ENCODE measurements at places on chromosomes 1 and 21.
A peak's percentile ranks its signal among the peaks of the same experiment; 100 is the strongest.

- DNase-seq, result no peak
Measured at GRCh38 chr1:171595324-171595723, 26.7 kb upstream of the MYOCOS start.

GRCh38 chr1:147586414-147586813 lies 45.1 kb downstream of the BCL9 start:
- DNase-seq, result no peak

- no peak for DNase-seq
Measured at GRCh38 chr1:223707256-223708000, 4.9 kb upstream of the CAPN2 start.

- no peak for DNase-seq
Measured at GRCh38 chr1:1613509-1614082, 1.7 kb upstream of the MIB2 start.

- DNase-seq, result no peak
Measured at GRCh38 chr21:34582506-34583150, 32.3 kb downstream of the RCAN1 start.

DNA sequence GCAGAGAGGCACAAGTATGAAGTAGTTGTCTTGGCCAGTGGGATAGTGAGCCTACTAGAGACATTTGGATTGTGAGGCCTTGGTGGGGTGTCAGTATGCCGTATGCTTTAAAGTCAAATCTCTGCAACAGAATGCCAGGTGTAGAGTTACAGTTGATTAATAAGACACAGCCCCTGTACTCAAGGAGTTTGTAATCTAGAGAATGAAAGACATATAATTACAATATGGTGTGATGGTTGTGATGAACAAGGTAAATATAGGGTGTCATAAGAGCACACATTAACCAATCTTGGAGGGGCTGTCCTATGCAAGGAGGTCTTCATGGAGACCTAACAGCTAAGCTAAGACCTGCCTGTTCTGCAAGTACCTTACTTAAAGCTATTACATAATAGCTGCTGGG lies 113.1 kb downstream of the ATF6 start:
- no peak for DNase-seq

DNA sequence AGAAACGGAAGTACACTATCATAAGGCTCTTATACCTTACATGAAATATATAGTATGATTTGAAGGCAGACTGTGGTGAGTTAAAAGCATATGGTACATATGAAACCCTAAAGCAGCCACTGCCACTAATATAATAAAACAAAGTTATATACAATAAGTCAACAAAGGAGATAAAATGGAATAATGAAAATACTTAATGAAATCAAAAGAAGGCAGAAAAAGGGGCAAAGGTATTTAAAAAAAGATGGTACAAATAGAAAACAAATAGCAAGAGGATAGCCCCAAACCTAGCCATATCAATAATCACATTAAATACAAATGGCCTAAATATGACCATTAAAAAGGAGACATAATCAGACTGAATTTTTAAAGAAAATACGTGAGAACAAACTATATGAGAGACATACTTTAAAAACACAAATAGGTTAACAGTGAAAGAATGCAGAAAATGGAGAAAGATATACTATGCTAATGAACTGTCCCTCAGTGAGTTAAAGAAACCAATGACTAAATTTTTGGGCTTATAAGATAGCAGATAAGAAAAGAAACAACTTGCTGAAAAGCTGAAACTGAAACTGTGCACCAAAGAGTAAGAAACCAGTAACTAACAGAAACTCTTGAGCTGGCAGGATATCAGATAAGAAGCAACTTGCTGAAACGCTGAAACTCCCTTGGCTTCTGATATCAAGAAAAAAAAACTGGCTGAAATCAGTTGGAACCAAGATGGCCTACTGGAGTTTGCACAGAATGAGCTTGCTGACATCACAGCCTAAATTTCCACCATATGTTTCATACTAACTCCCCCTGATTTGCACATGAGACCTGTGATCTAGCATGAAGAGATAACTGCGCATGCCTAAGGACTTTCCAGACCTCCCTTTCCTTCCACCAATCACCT lies 44.3 kb upstream of the IL10 start:
- DNase-seq, result peak; percentile 73

DNA sequence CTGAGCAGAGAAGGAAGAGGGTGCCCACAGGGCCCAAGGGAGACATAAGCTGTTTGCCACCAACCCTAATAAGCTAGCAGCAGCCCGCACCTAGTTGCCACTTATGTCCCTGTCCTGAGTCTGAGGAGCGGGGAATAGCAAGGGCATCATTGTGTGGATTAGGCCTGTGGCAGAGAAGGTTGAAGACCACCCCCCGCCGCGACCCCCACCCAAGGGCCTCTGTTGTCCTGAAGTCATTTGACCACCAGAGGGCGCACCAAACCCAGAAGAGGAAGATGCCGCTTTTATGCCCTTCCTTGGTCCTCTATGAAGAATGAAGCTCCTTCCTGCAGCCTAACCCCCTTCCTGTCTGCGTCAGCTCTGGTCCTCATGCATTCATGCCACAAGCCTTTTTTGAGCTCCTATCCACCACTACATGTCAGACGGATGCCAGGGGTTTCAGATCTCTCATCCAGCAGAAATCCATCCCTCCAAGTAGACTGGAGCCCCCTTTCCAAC lies 16.6 kb downstream of the RHBG start:
- DNase-seq, result no peak

- DNase-seq, result no peak
Measured at GRCh38 chr1:28190337-28190979, 14.0 kb upstream of the PTAFR start.

DNA sequence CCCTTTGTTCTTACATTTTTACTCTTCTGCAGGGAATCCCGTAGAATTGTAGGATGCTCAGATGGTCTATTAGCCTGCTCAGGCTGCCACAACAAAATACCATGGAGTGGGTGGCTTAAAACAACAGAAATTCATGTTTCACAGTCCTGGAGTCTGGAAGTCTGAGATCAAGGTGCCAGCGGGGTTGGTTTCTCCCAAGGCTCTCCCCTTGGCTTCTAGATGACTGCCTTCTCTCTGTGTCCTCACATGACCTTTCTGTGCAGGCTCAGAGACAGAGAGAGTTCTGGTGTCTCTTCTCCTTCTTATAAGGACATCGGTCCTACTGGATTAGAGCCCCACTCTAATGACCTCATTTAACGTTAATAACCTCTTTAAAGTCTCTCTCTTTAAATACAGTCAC lies 41.7 kb downstream of the HUNK start:
- DNase-seq, result no peak

- DNase-seq, result peak; percentile 35
Measured at GRCh38 chr1:54861070-54861761, 25.8 kb downstream of the DHCR24 start.

- no peak for DNase-seq
Measured at GRCh38 chr1:178011465-178011828, 41.6 kb upstream of the SEC16B start.

- DNase-seq, result no peak
Measured at GRCh38 chr1:101191049-101191448, 45.8 kb upstream of the S1PR1 start.

GRCh38 chr1:19460535-19461219 lies 24.7 kb downstream of the CAPZB start:
- no peak for DNase-seq

DNA sequence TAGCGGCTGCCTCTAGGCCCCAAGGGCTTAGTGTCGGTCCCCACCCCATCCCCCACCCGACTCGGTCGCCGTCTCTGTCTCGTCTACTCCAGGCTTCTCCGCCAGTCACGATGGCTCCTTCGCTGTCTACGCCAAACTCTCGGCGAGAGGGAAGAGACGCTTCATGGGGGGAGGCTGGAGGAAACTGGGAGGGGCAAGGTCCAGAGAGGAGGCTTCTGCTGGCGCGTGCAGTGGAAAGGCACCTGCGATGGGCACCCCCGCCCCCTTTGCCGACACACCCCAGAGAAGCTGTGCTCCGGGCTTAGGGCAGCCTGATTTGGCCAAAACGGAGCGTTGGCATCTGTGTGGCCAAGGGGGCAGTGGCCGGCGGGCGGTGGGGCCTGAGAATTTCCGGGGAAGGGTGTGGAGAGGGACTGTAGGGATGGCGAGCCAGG lies 1.2 kb upstream of the CSMD2 start:
- DNase-seq, result no peak

DNA sequence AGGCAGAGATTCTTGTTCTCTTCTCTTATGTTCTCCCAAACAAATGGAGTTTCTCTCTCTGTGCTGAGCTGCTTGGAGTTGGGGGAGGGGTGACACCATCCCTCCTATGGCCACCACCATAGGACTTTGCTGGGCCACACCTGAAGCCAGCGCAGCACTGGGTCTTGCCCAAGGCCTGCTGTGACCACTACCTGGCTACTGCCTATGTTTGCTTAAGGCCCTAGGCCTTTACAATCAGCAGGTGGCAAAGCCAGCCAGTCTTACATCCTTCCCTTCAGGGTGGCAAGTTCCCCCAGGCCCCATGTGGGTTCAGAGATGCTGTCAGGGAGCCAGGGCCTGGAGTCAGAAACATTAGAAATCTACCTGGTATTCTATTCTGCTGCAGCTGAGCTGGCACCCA lies 6.3 kb upstream of the MTARC2 start:
- DNase-seq, result no peak

DNA sequence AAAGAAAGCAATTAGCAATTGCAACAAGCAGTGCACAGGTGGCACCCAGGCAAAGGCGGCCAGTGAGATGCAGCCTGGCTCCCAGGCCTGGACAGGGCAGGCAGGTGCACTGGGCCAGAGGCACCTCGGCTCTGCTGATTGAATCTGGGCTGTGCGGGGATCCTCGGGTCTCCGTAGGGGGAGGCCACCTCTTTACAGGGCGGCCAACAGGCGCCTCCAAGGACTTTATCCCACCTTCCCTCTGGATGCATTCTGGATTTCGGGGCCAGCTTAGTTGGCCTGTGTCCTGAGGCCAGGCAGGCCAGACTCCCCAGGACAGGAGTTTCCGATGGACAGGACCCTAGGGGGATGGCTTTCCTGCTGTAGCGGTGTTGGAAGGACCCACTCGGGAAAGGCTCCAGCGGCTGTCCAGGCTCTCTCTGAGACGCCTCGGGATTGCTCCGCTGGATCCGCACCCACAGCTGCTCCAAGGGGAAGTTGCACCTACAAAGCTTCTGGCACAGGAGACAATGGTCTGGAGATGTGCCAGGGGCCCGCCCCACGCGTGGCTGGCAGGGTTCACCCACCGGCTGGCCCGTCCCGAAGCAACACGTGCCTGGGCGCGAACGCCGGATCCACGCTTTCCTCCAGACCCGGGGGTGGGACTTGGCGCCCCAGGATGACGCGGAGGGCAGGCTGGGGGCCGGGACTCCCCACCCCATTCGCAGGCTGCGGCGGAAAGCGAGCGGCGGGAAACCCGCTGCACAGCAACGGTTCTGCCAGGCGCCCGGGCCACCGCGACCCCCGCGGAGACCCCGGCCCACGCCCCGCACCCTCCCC lies 810 bp downstream of the SLC19A1 start:
- DNase-seq, result no peak

DNA sequence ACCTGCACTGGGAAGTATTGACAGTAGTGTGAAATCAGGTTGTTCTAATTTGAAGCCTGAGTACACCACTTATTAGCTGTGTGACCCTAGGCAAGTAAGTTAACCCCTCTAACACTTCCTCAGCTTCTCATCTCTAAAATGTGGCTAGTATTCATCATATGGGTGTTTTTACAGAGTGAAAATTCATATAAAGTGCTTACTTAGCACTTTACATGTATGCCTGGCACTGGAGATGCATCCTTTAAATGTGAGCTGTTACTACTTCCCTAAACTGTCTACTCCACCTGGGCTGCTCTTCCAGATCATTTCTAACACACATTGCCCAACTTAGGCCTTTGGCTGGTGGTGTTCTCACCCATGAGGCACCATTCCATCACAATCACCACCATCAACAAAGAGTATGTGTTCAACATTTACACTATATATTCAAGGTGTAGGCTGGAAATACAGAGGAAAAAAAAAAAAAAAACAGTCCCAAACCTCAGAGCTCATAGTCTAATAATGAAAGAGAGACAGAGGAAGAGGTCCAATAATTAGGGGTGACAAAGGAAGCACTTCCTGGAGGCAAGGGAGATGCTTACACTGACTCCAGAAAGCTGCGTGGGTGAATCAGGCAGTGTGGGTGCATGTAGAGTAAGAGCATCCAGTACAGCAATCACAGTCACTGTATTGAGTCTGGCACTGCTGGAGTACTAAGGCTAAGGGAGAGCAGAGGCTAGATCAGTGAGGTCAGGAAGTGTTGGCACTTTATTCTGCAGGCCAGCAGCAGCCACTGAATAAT lies 3.6 kb downstream of the STX6 start:
- no peak for DNase-seq

DNA sequence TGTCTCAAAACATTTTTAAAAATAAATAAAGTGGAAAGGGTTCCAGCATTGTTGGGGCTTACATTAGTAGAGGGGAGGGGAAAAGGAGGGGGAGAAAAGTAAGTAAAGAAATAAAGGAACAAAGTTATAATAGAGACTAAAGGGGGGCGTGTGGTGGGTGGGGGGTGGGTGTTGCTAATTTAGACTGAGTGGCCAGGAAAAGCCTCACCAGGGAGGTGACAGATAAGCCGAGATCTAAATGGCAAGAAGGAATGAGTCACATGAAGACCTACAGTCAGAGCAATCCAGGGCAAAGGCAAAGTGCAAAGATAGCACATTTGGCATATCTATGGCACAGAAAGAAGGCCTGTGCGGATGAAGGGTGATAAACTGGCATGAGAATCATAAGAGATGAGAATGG lies 7.5 kb downstream of the MPL start:
- no peak for DNase-seq

GRCh38 chr1:43707190-43708001 lies at the start of gene ST3GAL3:
TSS of gene ST3GAL3 (plus strand) at chr1:43707536. CDS start at chr1:43736263, 28,727 bp downstream.
- peak; percentile 67 for DNase-seq

DNA sequence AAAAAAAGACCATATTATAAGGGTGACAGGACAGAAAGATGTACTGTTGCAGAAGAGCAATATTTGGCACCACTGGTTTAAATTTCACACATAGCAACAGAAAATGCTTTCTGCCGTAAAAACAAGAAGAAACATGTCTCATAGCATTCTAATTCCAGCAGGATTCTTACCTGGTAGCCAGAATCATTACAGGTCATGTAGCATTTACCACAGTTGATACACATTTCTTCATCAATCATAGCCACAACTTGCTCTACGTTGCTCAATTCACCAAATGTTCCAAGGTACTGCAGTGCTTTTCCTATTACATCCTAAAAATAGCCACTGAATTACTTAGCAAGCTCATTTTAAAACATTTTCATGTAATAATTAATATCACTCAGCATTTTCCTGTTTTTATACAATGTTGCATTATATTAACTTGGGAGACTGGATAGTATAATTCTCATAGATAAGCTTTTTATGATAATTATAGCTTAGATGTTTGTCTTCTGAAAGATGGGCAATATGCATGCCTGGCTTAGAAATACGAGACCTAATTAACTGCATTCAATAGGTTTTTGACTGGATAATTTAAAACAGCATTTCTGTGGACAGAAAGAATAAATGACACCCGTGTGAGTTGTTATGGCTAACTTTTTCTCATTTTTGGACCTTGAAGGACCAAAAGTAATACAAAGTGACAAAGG lies 360.7 kb downstream of the PTBP2 start:
- DNase-seq, result no peak

GRCh38 chr1:203361945-203362719 lies 11.2 kb upstream of the FMOD start:
- DNase-seq, result no peak

- DNase-seq, result no peak
Measured at GRCh38 chr1:183892351-183892793, 87.5 kb downstream of the RGL1 start.

Data from GM12878 (cell line).